ENCODE measurements at places on chromosomes 6 and 20.

GRCh38 chr20:62475027-62475771 is 596 bp downstream of the GATA5 start:
- DNase-seq: no peak

GRCh38 chr20:22106308-22106938 is 401.0 kb downstream of the PAX1 start:
- no peak for DNase-seq

DNA sequence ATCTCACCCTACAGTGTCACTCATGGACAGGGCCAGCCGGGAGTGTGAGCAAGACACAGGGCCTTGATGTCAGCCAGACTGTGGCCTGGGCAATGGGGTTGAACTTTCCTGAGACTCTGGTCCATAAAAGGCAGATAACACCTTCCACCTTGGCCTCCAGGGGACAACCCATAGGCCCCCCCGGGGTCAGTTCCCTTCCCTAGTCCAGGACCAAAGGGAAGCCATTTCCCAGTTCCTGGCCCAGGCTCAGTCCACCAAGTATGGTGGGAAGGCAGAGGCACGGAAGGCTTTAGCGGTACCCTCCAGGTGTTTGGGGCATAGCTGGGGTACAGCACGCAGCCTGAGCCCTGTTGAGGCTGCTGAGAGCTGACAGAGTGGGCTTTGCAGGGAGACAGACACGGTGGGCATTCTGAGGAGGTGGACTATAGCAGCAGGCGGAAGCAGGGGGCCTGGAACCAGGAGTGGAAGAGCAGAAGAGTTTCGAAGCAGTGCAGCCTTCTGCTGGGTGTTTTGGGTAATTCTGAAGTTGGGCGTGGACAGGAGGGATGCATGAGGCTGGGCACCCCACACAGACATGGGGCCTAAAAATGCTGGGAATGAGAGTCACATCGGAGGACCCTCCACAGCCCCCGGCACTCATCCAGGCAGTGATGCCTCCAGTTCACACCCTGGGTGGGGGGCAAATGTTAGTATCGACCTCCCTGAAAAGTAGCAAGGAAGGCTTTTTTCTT is 43.9 kb upstream of the CD93 start:
- no peak for DNase-seq

DNA sequence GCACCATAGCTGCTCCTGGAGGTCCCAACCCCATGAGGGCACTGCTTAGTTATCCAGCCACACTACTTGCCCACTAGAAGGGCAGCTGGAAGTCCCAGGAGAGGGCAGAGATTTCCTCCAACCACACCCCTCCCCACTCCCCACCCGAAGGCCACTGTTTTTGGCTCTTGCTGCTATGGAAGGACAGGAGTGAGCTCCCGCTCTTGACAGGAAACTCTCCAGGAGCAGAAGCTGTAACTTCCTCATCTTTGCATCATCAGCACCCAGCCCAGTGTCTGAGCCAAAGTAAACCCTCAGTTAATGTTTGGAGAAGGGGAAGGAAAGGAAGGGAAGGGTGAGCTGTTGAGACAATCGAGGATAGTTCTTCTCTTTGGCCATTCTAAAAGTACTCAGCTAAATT is 120.7 kb downstream of the MTFR2 start:
- DNase-seq: no peak

DNA sequence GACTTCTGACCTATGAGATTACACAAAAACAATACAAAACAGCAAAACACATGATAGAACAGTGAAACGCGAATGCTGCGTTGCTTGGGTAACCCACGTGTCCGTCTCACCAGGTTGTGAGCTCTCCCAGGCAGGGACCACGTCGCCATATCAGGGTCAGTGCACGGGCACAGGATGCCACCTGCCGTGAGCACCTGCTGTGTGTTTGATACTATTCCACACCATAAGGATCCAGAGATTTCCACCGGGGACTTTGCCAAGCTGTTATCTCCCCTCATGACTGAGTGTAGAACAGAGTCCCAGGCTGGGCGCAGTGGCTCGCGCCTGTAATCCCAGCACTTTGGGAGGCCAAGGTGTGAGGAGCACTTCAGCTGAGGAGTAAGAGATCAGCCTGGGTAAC is 288.0 kb downstream of the BMP7 start:
- no peak for DNase-seq

DNA sequence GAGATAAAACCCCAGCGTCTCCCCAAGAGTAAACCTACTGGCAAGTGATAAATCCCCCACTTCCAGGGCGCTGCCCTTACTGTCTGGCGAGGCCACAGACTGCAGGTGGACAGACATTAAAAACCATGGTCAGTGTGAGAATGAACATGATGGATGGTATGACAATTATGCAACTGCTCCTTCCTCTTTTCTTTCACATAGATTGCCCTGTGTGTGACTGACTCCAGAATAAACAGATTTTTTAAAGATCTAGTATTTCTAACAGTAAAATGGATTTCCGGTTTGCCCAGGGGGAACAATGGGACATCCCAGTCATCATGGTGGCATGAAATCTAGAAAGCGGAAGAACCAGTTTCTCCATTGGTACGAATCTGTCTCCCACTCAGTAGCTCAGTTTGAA is 153.7 kb downstream of the FOXC1 start:
- no peak for DNase-seq

- no peak for DNase-seq
These were observed 87.5 kb downstream of the PREX1 start for GRCh38 chr20:48740292-48740649.

GRCh38 chr6:84314377-84314898 is 87.0 kb upstream of the CEP162 start:
- no peak for DNase-seq

Measured in CD8-positive, alpha-beta T cell (primary cell).